Colonic mucosa (tissue), 4 donors: ENCODE measurements at places on chromosomes 12 and 14. TPM values are rescaled to one million over a fixed set of nuclear protein-coding genes. Genes with fewer than 3 reads are reported as not detected.

- H3K27me3 ChIP-seq = no peaks in the 10 kb centered on the region
- DNase-seq = no peak
- no peak overlapping the region for H3K27ac ChIP-seq
- no peak overlapping the region for H3K4me3 ChIP-seq
- H3K36me3 ChIP-seq = no peaks in the 10 kb centered on the region
Measured at GRCh38 chr12:56097738-56098137, 6.6 kb upstream of the PA2G4 start.

DNA sequence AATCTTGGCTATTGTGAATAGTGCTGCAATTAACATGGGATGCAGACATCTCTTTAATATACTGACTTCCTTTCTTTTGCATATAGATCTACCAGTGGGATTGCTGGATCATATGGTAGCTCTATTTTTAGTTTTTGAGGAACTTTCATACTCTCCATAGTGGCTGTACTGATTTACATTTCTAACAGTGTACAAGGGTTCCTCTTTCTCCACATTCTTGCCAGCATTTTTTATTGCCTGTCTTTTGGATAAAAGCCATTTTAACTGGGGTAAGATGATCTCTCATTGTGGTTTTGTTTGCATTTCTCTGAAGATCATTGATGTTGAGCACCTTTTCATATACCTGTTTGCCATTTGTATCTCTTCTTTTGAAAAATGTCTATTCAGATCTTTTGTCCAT lies 8.4 kb downstream of the AMDHD1 start:
- no peak overlapping the region for H3K27ac ChIP-seq
- no peaks in the 10 kb centered on the region for H3K27me3 ChIP-seq
- no peaks in the 10 kb centered on the region for H3K4me1 ChIP-seq
- H3K36me3 ChIP-seq = no peaks in the 10 kb centered on the region
- DNase-seq = no peak
- H3K4me3 ChIP-seq = no peak overlapping the region

Gene HRK
- total RNA-seq = 0.19 TPM

Gene DICER1
- 49.3 TPM for total RNA-seq

- no peak overlapping the region for H3K27ac ChIP-seq
- H3K36me3 ChIP-seq = no peaks in the 10 kb centered on the region
- no peak overlapping the region for H3K4me3 ChIP-seq
Measured at GRCh38 chr12:52300796-52301691, 9.7 kb upstream of the KRT81 start.
